ENCODE measurements at places on chromosomes 6 and 20. TPM values are rescaled to one million over a fixed set of nuclear protein-coding genes. Genes with fewer than 3 reads are reported as not detected.
A peak's percentile ranks its signal among the peaks of the same experiment; 100 is the strongest.

DNA sequence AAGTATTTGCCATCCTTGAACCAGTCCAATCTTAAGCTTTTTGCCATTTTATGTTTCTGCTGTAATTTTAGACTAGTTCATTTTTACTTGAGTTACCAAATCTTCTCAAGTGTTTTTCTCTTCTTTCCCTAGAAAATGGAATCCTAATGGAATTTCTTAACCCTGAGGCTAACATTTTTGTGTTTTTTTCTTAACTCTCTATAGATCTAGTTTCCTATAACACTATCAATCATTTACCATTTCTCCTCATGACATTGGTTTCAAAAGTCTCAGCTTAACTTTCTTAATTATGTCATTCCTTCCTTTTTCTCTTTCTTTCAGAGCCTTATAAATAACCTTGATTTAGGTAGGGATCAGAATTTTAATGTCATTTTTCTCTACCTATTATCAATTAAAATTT is 54.8 kb downstream of the SENP6 start:
- DNase-seq = no peak

GRCh38 chr20:3092611-3093379 is 8.3 kb upstream of the AVP start:
- DNase-seq = no peak

DNA sequence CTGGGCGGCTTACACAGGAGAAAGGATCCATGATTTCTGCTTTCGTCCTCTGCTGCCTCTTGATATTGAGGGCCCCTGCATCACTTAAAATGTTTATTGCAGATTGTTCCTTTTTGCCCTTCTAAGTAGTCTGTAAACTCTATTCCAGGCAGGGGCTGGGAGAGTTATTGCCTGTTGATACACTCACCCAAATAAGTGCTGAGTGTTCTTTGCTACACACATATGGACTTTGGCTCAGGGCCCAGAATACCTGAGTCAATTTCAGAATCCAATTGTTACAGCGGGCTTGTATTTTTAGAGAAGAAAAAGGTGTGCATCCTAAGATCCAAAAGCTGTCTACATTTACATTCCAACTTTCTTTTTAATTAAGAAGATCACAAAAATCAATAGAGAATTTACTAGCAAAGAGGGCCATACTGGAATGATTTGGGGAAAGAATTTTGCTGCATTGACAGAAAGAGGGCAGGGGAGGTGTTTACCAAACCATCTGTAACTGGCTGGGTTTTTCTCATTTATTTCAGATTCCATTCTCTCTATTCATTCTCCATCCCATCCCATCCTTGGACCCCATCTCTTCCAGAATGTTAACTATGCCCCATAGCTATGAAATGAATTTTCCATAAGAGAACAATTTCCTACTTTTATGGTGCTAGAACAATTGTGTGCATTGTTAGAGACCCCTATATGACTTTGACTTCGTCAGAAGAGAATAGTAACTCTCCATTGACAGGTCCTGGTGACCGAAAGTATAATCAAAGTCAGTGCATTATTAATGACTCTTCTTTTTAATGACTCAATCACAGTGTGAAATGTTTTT is 959.9 kb upstream of the FLRT3 start:
- DNase-seq = no peak

- DNase-seq = no peak
Observed at GRCh38 chr6:25334793-25335192, 55.6 kb downstream of the CARMIL1 start.

- no peak for DNase-seq
Observed at GRCh38 chr6:144749263-144749662, 464.1 kb downstream of the UTRN start.

GRCh38 chr6:141337191-141337590 is 795.5 kb upstream of the GJE1 start:
- DNase-seq = no peak

DNA sequence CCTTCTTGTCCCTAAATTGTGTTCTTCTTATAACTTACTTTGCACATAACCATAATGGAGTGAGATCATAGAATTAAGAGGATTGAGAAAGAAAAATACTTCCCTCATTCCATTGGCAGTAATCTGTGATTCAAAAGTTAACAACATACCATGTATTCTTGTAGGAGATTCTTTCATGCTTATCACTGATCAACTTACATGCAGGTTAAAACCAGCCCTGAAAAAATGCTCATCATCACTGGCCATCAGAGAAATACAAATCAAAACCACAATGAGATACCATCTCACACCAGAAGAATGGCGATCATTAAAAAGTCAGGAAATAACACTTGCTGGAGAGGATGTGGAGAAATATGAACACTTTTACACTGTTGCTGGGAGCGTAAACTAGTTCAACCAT is 36.5 kb upstream of the GFRAL start:
- no peak for DNase-seq

- DNase-seq = no peak
Observed at GRCh38 chr20:51193066-51193772, 170.3 kb upstream of the KCNG1 start.

DNA sequence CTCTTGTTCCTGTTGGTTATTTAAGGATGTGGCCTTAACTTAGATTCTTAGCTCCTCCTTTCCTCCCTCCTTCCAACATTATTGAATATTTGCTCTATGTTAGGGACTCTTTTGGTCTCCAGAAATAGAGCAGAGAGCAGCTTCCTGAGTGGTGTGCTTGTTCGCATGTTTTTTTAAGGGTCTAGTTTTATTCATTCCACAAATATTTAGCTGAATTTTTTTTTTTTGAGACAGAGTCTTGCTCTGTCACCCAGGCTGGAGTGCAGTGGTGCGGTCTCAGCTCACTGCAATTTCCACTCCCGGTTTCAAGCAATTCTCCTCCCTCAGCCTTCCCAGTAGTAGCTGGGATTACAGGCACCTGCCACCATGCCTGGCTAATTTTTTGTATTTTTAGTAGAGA is 169.2 kb downstream of the ZFAND3 start:
- no peak for DNase-seq

GRCh38 chr6:14472986-14473337 is 355.4 kb downstream of the CD83 start:
- DNase-seq = peak; percentile 16

DNA sequence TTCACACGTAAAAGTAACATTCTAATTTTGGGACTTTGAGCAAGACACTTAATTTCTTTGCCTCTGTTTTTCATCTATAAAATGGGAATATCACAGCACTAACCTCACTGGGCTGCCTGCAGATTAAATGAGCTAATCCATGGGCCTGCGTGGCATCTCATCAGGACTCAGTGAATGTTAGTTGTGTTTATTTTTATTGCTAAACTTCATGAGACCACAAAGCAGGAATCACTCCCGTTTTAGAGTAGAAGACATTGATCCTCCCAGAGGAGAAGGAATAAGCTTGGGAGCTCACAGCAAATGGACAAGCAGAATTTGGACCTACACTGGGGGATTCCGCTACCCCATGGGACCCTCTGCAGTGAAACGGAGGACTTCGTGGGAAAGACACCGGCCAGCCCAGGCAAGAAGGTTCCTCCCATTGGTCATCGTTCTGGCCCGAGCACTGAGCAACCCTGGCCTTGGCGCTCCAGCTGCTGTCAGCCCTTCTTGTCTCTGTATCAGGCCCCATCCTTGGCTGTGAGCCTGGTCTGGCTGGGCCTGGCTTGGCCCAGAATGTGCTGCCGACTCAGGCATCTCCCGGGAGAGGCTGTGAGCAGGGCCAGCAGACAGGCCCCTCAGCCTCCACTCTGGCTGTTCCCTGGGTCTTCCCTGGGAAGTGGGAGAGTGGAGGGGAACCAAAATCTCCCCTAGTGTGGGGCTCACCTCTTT is 79.8 kb downstream of the NFATC2 start:
- DNase-seq = peak; percentile 85

DNA sequence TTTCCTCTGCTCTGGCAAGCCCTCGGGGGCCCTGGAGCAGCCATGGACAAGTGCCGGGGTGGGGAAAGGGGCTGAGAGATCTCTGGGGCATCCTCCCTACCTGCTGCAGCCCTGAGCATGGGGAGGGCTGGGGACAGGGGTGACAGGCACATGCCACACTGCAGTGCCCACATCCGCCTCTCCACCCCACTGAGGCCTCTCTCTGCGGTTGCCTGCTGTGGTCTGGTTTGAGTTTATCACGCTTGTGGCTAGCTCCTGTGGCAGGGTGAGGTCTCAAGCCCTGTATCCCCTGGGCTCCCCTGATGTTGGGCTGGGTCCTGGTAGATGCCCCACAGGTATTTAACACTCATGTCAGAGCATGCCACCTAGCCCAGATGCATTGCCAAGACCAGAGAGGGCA is 52.9 kb upstream of the MLN start:
- no peak for DNase-seq

DNA sequence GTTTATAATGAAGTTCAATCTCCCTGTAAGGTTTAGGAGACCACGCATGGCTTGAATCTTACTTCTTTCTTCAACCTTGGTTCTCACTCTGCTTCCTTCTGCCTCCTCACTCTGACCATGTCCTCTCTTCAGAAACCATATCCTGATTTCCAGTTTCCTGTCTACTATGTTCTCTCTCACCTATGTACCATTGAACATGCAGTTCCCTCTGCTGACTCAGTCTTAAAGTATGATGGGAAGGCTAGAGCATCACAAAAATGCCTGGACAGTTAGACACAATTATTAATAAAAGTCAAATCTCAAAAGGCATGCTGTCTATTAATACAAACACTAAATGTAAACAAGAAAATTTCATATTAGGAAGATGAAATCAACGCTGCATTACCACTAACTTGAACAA is 151.6 kb downstream of the PRKN start:
- DNase-seq = no peak

DNA sequence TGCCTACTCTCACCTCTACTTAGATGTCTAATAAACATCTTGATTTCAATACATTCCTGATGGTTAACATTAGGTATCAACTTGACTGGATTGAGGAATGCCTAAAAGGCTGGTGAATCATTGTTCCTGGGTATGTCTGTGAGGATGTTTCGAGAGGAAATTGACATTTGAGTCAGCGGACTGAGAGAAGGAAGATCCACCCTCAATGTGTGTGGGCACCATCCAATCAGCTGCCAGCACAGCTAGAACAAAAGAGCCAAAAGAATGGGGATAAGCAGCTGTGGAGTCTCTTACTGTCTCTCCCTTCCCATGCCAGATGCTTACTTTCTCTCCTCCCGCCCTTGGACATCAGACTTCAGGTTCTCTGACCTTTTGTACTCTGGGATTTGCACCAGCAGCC is 128.6 kb upstream of the HS3ST5 start:
- DNase-seq = no peak

ZSCAN16 gene
- 4.7 TPM for polyA plus RNA-seq

SLC26A8 gene
- not detected for polyA plus RNA-seq

C20orf204 gene
- 0.88 TPM for polyA plus RNA-seq

TULP1 gene
- polyA plus RNA-seq = 0.03 TPM

Measured in heart right ventricle (tissue), 16 donors.